Bone marrow (tissue), 2 donors: ENCODE measurements at places on chromosomes 1 and 21.

GRCh38 chr1:168758503-168758902 is 29.5 kb upstream of the DPT start:
- DNase-seq, result no peak

DNA sequence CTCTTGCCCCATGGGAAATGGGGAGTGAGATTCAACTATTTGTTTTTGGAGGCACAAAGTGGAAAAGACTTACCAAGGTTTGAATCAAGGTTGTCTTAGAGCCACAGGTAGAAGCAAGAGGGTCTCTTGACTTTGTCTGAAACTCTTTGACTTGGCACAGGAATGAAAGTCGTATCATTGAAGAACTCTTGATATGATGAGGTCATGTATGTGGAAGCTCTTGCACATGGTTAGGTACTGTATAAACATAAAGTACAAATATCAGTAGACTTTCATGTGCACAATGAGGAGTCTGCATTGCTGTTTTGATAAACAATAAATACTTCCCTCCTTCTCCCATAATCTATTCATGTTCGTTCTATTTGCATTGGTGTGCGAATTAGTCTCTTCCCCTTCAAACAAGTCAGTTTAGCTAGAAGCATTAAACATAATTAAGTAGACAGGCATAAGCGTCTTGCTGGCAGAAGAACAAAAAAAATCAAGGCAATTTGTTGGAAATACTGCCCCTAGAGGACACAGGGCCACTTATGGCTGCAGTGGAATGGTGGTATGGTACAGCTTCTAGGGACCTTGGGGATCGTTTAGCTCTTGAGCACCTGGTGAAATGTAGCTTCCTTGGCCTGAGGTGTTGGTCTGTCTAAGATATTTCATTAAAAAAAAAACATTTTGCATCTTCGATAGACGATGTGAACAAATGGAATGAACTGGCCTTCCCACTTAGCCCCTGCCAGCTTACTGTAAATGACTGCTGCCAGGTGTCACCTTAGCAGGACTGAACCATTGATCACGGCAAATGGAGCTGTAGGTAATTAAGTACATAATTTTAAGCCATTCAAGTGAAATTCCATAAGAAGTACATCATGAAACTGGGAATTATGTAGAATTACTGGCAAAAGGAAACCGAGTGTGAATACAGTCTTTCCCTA is 218.0 kb upstream of the GALNT2 start:
- no peak for DNase-seq

DNA sequence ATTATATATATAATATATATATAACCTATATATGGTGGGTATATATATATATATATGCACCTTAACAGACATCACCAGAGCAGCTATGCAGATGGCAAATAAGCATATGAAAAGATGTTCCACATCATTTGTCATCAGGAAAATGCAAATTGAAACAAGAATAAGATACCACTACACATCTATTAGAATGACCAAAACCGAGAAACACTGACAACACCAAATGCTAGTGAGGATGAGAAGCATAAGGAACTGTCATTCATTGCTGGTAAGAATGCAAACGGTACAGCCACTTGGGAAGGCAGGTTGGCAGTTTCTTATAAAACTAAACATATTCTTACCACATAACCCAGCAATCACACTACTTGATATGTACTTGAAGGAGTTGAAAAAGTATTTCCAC is 219.8 kb upstream of the PRMT6 start:
- DNase-seq, result no peak

DNA sequence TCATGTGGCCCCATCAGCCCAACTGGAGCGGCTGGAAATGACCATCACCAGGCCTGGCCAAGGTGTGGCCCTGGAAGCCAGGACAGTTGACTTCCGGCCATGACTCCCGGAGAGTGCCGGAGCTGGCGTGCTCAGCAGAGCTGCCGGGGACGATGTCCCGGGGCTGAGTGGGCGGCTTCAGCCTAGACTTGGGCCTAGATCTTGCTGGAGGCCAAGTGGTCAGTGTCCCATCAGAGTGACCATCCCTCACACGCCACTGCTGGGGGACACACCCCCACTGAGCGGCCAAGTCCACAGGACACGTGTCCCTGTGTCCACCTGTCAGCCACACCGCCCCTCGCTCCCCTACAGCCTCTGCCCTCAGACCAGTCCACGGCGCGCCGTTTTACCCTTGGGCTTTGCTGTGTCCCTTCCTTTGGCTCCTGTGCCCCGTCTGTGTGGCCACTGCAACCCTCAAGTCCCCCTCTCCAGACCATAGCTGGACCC is 4.0 kb downstream of the FAAP20 start:
- DNase-seq, result no peak
